NCI-H82 (cell line): ENCODE measurements at places on chromosomes 7 and 10.

GRCh38 chr10:120593693-120594092 lies 136.7 kb downstream of the PLPP4 start:
- peak; percentile 3 for DNase-seq

DNA sequence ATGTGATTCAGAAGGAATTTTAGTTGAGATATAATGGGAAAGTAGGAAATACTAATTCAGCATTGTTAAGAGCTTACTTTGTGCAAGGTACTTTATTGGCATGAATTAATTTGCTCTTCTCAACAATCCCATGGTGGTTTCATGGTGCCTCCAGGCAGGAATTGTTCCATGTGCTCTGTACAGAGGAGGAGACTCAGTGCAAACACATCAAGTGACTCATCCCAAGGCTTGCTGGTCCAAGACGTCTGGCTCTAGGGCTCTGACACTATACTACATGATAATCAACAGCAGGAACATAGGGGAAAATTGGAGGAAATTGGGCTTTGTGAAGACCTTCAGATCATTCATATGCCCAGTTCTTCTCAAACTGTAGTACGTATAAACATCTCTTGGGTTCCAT lies 66.5 kb upstream of the PRKG1 start:
- DNase-seq = no peak

DNA sequence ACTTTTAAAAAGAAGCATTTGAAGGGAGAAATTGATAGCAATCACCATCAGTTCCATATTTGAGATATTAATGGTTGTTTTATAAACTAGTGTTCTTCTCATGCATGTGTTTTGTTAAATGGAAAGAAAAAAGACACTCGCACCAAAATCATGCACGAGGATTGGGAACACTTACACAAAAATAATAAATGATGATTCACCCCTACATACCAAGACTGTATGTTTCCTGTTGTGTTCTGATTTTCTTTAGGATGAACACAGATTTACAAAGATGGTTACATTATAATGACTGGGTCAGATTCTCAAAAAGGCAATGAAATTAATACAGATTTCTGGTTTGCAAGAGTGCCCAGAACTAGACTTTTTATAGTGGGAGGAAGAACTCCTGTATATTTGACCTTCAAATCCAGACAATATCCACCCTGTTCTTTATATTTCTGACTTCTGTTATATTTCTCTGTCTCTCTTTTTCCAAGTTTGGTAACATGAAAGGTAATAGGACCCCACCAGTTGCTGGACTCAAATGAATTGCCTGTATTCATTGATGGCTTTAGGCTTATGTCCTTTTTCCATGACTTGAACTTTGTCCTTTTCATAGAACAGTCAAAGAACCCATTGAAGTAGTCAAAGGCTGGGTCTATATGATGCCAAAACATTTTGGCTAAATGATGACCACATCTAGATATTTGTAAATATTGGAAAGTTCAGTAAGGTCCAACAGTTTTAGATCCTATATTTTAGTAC lies 54.4 kb downstream of the SEMA3A start:
- DNase-seq = no peak

GRCh38 chr7:140327261-140327661 lies 71.1 kb downstream of the SLC37A3 start:
- peak; percentile 17 for DNase-seq

GRCh38 chr10:101258179-101258885 lies 29.1 kb upstream of the LBX1 start:
- DNase-seq = peak; percentile 63

GRCh38 chr7:134771889-134772288 lies 7.5 kb upstream of the CALD1 start:
- DNase-seq = no peak
